ENCODE measurements at places on chromosomes 6 and 20.

DNA sequence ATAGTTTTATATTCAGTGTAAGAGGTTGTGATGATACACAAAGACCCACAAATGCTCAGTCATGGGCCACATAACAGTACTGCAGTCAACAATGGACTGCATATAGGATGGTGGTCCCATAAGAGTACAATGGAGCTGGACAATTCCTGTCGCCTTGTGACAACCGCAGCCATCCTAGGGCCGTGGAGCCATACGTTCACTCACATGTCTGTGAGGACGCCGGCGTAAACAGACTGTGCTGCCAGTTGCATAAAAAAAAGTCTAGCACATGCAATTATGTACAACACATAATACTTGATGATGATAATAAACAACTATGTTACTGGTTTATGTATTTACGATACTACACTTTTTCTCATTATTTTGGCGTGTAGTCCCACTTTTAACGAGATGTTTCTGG is 30.9 kb downstream of the BFSP1 start:
- DNase-seq = no peak

GRCh38 chr6:165231581-165232561 is 77.5 kb downstream of the C6orf118 start:
- DNase-seq = no peak

- no peak for DNase-seq
Observed at GRCh38 chr6:138086573-138087196, 20.5 kb downstream of the PERP start.

- DNase-seq = no peak
Observed at GRCh38 chr6:142167071-142167470, 20.0 kb downstream of the VTA1 start.

- no peak for DNase-seq
Observed at GRCh38 chr6:76876922-76877553, 586.3 kb downstream of the HTR1B start.

- DNase-seq = no peak
Observed at GRCh38 chr20:43140726-43141125, 49.0 kb downstream of the PTPRT start.

All from CD4-positive, alpha-beta T cell treated with Interleukin-15 for 1 hour (primary cell).